Suprapubic skin (tissue), 4 donors: ENCODE measurements at places on chromosomes 5 and 9. TPM values are rescaled to one million over a fixed set of nuclear protein-coding genes. Genes with fewer than 3 reads are reported as not detected.

DNA sequence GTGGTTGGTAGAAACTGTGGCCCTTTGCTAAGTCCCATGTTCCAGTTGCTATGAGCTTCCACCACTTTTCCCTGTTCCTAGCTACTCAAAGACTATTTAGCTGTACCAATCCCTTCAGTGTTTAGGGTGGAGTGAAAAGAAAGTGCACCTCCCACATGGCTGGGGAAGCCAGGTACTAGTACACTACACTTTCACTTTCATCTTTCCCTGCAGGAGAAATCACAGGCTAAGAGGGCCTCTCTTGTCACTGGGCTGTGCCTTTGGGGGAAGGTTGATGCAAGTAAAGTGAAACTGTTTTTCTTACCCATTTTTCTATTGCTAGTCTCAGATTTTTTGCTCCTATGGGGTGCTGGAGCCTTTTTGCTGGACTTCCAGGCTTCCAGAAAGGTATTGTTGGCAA lies 33.5 kb upstream of the CKS2 start:
- no peaks in the 10 kb centered on the region for H3K36me3 ChIP-seq
- peaks cover 5% of the 10 kb centered on the region for H3K4me1 ChIP-seq
- H3K27me3 ChIP-seq, result no peaks in the 10 kb centered on the region
- no peak for DNase-seq

Gene ANKRD31
- 0.26 TPM for total RNA-seq

Gene ENTREP1
- 18.2 TPM for total RNA-seq

DNA sequence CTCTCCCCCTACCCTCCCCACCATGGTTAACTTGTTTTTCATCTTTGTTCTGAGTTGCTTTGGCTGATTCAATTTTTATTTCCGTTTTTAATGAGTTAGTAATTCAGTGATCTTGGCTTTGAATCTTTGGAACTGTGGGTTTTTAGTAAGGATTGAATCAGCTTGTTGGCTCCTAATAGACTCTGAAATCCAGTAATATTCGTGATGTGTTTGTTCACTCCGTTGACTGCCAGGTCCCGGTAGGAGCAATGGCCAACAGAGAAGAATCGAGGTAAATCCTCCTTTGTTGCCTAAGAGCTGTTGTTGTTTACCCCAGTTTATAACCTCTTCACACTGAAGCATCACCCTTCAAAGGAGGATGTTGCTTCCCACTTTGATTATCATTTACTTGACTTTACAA lies 92.7 kb downstream of the PCSK1 start:
- H3K36me3 ChIP-seq, result no peaks in the 10 kb centered on the region
- H3K27ac ChIP-seq, result peak overlapping the region; percentile 46
- peaks cover 38% of the 10 kb centered on the region for H3K4me1 ChIP-seq
- H3K4me3 ChIP-seq, result no peak overlapping the region

DNA sequence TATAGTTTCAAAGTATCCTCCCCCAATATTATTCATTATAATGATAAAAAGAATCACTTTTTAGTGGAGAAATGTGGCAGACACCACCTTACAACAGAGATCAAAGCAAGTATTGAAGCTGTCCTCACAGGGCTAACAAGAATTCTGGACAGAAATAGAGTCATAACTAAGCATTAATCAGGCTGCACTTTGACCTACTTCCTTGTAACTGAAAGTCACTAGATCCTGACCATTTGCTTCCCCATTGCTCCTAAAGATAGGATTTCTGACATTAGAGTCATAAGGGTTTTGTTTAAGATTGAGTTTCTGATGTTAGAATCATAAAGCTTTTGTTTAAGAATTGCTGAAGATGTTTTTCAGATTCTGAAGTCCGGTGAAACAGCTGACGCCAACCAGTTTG lies 159.7 kb downstream of the ATP10B start:
- no peak for DNase-seq
- no peaks in the 10 kb centered on the region for H3K4me1 ChIP-seq
- no peaks in the 10 kb centered on the region for H3K36me3 ChIP-seq

Gene TAF11L2
- total RNA-seq, result not detected

DNA sequence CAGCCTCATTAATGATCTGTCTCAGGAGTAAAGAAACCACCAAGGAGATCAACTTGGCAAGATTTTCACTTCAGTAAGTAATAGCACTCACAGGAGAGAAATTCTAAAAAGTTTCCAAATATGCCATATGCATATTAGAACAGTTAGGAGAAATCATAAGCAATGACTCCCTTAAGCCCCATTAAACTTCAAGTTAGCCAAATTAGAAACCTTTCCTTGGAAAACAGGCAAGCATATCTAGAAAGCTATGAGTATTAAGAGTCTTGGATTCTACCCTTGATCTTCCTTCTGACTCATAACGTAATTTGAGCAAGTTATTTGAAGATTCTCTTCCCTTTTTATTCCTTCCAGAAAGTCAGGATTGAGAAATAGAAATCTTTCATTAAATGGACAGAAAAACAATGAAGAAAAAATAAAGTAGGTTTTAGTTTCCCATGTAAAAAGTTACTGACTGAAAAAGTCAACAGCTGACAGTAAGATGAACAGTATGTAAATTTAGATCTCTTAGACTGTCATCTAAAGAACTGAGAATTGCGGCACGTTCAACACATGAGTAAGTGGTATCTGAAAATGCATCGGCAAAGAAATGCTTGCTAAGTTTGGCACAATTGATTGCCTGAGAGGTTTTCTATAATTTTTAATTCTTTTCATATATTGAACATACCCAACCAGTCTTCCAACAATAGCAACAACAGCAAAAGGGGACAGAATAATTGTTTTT lies 565.7 kb upstream of the FTMT start:
- H3K36me3 ChIP-seq, result no peaks in the 10 kb centered on the region
- no peaks in the 10 kb centered on the region for H3K4me1 ChIP-seq
- DNase-seq, result no peak
- H3K4me3 ChIP-seq, result no peak overlapping the region
- no peak overlapping the region for H3K27ac ChIP-seq

Gene CDC20B
- total RNA-seq, result not detected

Gene TMEM215
- not detected for total RNA-seq

GRCh38 chr5:131268758-131269370 lies 5.0 kb downstream of the CDC42SE2 start:
- H3K27me3 ChIP-seq, result no peaks in the 10 kb centered on the region
- H3K4me3 ChIP-seq, result no peak overlapping the region
- H3K27ac ChIP-seq, result no peak overlapping the region
- H3K36me3 ChIP-seq, result no peaks in the 10 kb centered on the region

DNA sequence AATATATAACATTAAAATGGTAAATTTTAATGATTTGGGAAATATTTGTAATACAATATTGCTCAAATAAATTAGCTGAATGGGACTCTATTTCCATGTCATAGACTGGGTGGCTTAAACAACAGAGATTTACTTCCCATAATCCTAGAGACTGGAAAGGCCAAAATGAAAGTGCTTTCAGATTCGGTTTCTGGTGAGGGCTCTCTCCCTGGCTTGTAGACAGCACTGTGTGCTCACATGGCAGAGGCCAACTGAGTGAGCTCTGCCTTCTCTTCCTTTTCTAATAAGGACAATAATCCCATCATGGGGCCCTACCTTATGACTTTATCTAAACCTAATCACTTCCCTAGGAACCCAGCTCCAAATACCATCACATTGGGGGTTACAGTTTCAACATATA lies 196.2 kb downstream of the MARCHF11 start:
- H3K4me3 ChIP-seq, result no peak overlapping the region
- H3K27ac ChIP-seq, result no peak overlapping the region
- H3K36me3 ChIP-seq, result no peaks in the 10 kb centered on the region
- H3K27me3 ChIP-seq, result no peaks in the 10 kb centered on the region

DNA sequence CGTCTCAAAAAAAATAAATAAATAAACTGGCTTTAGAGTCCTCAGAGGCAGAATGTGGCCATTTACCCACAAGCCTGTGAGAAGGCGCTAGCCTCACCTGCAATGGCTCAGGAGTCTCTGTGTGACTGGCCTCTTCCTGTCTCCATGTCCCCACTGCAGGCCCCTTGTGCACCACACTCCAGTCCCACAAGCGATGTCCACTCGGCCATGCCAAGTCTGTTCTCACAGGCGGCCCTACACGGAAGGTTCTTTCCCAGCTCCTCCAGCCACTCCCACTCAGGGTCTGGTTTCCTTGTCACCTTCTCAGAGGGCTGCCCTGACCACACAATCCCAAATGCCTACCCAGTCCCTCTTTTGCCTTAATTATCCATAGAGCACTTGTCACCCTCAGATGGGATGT lies 38.2 kb downstream of the POLR1E start:
- H3K4me1 ChIP-seq, result peaks cover 3% of the 10 kb centered on the region
- no peaks in the 10 kb centered on the region for H3K27me3 ChIP-seq
- no peak for DNase-seq
- no peak overlapping the region for H3K4me3 ChIP-seq
- peaks cover 64% of the 10 kb centered on the region for H3K36me3 ChIP-seq

Gene ANXA2R
- 0.39 TPM for total RNA-seq

- H3K36me3 ChIP-seq, result no peaks in the 10 kb centered on the region
- DNase-seq, result no peak
- H3K4me1 ChIP-seq, result no peaks in the 10 kb centered on the region
- H3K27me3 ChIP-seq, result peaks cover 3% of the 10 kb centered on the region
- no peak overlapping the region for H3K4me3 ChIP-seq
These were observed 93.1 kb downstream of the PCDH1 start for GRCh38 chr5:141785135-141785534.

Gene CXXC5
- 29.3 TPM for total RNA-seq

Gene SAPCD2
- total RNA-seq, result 13.6 TPM

GRCh38 chr5:33649549-33650482 lies 209.1 kb downstream of the TARS1 start:
- no peaks in the 10 kb centered on the region for H3K4me1 ChIP-seq
- H3K27ac ChIP-seq, result no peak overlapping the region
- no peak for DNase-seq

Gene PCDHGA11
- 14.3 TPM for total RNA-seq

Gene KLF4
- total RNA-seq, result 718 TPM

DNA sequence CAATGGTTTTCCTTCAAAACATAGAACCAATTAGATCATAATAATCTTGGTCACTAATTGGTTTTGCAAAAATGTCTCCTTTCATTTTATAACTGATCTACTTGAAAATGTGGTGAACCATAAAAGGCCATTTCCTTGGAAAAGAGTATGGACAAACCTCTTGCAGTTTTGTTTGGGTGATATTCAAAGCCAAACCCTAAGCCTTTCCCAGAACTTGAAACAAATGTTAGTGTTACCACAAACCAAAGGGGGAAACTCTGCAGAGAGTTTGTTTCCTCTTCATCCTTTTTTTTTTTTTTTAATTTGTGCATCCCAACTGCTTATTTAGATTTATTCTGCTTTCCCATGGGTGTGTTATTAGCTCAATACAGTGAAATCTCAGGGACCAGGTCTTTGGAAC lies 204.4 kb upstream of the ADAMTSL1 start:
- H3K4me3 ChIP-seq, result no peak overlapping the region
- peaks cover 1% of the 10 kb centered on the region for H3K4me1 ChIP-seq
- H3K27ac ChIP-seq, result no peak overlapping the region
- no peak for DNase-seq
- H3K27me3 ChIP-seq, result no peaks in the 10 kb centered on the region

- H3K4me3 ChIP-seq, result peak overlapping the region; percentile 21
- peaks cover under 1% of the 10 kb centered on the region for H3K36me3 ChIP-seq
- no peaks in the 10 kb centered on the region for H3K27me3 ChIP-seq
These were observed 77.8 kb upstream of the LRRTM2 start for GRCh38 chr5:138952962-138953361.

DNA sequence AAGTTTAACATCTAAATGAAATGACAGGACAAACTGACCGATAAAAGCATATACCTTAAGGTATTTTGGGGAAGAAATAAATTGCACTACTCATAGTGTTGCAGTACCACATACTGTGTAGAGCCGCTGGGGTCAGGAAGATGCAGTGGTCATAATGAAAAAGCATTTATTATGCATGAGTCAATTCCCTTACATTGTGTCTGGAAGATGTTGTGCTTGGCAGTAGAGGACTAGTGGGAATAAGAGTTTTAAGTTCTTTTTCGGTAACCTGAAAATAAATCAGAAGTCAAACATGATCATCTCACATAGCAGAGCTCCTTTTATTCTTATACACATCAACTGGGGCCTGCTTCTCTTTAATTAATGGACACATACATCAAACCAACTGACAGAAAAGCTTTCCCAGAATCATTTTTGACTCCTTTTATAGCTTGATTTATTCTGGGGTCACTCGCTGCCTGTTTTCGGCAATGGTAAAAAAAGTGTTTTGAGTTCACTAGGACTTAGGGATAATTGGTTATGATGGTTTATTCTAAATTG lies 262.5 kb upstream of the CHD1 start:
- H3K4me3 ChIP-seq, result no peak overlapping the region
- no peak overlapping the region for H3K27ac ChIP-seq
- H3K4me1 ChIP-seq, result no peaks in the 10 kb centered on the region
- H3K36me3 ChIP-seq, result no peaks in the 10 kb centered on the region

Gene AK1
- total RNA-seq, result 25.1 TPM

GRCh38 chr9:123832176-123832575 lies 97.8 kb downstream of the DENND1A start:
- no peaks in the 10 kb centered on the region for H3K27me3 ChIP-seq
- no peak for DNase-seq
- no peak overlapping the region for H3K4me3 ChIP-seq
- peaks cover 4% of the 10 kb centered on the region for H3K4me1 ChIP-seq
- H3K27ac ChIP-seq, result no peak overlapping the region

DNA sequence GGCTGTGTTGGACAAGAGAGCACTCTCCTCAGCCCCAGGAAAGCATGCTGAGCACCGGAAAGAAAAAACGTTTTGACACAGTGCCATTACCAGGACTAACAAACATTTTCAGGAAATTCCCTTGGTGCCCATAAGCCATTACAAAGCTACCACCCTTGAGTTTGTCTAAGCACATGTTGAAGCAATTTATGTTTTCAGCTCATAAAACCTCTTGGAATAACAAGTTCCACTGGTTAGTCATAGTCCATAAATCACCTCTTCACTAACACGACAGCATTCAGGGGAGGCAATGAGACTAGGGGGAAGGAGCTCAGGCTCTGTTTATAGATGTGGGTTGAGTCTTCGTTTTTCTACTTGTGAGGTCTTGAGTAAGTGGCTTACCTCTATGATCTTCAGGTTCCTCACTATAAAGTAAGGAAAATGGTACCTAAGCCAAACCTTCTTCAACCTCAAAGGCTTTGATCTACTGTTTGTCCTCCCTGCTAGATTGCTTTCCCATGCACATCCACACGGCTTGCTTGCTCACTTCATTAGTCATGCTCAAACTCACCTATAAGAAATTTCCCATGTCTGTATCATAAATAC lies 65.4 kb downstream of the DRD1 start:
- no peaks in the 10 kb centered on the region for H3K4me1 ChIP-seq
- no peaks in the 10 kb centered on the region for H3K36me3 ChIP-seq
- H3K27me3 ChIP-seq, result no peaks in the 10 kb centered on the region
- DNase-seq, result no peak
- no peak overlapping the region for H3K27ac ChIP-seq

Gene HSPB3
- not detected for total RNA-seq

Gene PITX1
- total RNA-seq, result 1.4 TPM

GRCh38 chr9:120464176-120464886 lies 115.6 kb downstream of the CDK5RAP2 start:
- no peak overlapping the region for H3K27ac ChIP-seq
- peaks cover 40% of the 10 kb centered on the region for H3K36me3 ChIP-seq
- H3K27me3 ChIP-seq, result no peaks in the 10 kb centered on the region
- no peak for DNase-seq

Gene HRCT1
- total RNA-seq, result 1.2 TPM

- peaks cover 12% of the 10 kb centered on the region for H3K4me1 ChIP-seq
- H3K27me3 ChIP-seq, result no peaks in the 10 kb centered on the region
- H3K4me3 ChIP-seq, result no peak overlapping the region
- peak overlapping the region; percentile 15 for H3K27ac ChIP-seq
- no peaks in the 10 kb centered on the region for H3K36me3 ChIP-seq
These were observed 51.1 kb upstream of the SNX2 start for GRCh38 chr5:122723606-122724352.
